ENCODE measurements at places on chromosomes 1 and 21. TPM values are rescaled to one million over a fixed set of nuclear protein-coding genes. Genes with fewer than 3 reads are reported as not detected.

OR2L5 gene
- not detected for total RNA-seq

SLC39A1 gene
- 76.1 TPM for total RNA-seq

ELF3 gene
- 0.59 TPM for total RNA-seq

- no peak for DNase-seq
These were observed 545.1 kb downstream of the PLPP3 start for GRCh38 chr1:56034222-56034621.

DNA sequence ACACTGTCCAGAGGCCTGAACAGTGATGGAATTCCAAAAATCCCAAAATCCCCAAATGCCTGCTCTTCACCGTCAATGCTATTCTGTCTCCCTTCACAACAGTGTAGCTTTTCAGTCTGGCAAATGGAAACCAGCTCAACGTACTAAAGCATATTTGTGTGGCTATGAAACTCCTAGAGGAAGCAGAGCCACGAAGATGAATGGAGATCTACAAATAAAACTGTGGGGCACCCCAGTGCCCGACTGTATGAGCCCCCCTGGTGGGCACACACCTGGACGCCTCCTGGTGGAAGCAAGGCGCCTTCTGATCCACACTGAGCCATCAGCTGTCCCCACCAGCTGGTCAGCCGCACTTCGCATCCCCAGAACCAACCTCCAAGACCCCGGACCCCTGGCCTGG lies 129.1 kb upstream of the SOD1 start:
- no peak for DNase-seq

DNA sequence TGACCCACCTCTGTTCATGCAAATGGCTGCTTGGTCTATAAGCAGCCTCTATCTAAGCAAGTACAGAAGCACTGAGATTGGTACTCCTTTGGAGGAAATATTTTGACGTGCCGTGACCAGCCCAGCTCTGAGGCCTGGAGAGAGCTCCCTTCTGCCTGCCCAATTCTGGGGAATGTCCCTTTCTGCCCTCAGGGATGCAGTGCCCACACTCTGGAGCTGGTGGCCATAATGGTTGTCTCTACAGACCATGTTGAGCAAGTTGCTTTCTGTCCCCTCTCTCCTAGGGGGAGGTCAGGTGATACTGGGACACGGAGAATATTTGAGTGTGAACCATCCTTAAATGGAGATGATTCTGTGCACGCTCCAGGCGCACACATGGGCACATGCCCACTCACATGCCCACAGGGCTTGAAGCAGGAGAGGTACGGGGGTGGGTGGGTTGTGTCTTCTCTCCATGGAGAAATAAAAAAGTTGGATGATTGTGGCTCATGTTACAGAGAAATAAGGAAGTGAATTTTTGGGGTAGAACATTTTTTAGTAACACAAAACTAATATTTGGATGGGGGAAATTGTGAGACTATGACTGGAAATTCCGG lies 13.9 kb upstream of the ALPL start:
- no peak for DNase-seq

DNA sequence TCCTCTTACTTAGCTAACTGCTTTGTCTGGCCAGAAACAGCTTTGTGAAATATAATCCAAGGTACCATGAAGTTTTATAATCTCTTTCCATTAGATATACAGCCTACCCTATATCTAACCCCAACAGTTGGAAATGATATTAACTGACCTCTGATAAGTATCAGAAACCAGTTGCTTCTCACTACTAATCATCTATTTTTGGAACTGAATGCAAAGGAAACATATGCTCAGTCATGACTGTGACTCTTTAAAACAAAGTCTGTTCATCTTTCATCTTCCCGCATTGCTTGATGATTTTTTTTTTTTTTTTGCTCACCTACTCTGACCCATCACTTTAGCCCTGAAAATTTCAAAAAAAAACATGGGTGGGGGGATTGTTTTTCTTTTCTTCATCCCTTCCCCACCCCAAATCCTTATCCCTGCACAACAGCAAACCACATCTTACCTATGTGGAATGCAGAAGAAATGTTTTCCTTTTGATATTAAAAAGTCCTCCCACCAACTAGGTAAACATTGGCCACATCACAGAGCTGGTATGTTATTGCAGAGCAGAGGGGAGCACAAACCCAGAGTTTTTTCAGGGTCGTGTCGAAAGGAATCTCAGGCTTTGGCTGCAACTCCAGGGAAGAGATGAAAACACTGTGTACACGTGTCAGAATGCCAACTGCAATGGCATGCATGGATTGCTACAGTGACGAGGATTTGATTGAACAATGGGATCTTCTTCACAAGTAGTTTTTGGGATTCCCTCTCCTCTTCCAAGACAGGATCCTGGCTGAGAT lies 137.3 kb downstream of the SLC30A10 start:
- DNase-seq = no peak

DNA sequence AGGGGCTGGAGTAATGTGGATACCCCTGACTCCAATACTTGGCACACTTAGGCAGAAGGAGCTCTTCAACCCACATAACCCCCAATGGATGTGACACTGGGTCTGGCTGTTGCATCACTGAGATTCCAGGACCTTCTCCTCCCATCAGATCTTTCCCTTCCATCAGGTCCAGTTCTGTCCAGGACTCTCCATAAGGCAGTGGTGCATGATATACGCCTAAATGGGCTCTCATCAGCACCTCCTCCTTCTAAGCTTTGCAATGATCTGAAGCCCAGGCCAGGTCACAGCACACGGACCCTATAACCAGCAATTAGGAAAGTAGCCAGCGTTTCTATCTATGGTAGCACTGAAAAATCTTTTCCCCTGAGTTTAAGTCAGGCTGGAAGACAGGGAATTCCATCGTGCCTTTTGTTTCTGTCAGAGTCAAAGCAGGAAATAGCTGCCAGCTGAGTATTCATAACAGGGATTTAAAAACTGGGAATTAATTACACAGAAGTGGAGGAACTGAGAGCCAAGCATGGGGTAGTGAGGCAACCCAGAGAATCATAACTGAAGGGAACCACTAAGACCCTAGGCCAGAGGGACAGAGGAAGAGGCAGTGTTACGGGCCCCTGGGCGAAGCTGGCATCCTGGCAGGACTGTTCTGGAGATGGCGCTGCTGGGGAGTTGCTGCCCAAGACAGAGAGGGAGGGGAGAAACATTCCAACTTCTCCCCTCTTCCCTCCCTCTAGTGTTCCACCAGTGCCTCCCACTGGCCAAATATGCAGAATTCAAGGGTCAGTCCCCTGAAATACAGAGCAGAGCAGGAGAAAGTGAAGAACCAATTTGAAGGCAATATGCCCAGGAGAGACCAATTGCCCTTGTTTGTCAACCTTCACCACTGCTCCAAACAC lies 37.5 kb upstream of the HOOK1 start:
- DNase-seq = no peak

GRCh38 chr1:67850151-67850551 lies 16.9 kb upstream of the GNG12 start:
- DNase-seq = no peak

GRCh38 chr1:200724064-200724463 lies 14.6 kb upstream of the CAMSAP2 start:
- DNase-seq = no peak
